ENCODE measurements at places on chromosomes 1 and 21. TPM values are rescaled to one million over a fixed set of nuclear protein-coding genes. Genes with fewer than 3 reads are reported as not detected.

- DNase-seq: no peak
Observed at GRCh38 chr1:18190598-18190997, 83.0 kb downstream of the IGSF21 start.

DNA sequence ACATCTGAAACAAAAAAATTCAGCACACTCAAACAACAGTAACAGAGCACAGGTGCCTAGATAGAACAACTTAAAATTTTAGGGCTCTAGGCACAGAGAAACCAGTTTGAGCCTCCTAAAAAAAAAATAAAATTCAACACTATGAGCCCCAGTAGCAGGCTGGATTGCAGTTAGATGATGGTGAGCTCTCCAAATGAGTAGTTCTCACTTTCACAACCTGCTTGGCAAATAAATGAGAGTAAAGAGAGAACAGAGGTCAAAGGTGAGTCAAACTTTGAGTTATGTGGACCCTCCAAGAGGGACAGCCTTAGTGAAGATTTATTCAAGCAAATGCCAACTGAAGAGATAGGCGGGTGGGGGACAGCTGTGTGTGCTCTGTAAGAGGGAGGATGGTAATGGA is 3.6 kb downstream of the BEND5 start:
- DNase-seq: no peak

DNA sequence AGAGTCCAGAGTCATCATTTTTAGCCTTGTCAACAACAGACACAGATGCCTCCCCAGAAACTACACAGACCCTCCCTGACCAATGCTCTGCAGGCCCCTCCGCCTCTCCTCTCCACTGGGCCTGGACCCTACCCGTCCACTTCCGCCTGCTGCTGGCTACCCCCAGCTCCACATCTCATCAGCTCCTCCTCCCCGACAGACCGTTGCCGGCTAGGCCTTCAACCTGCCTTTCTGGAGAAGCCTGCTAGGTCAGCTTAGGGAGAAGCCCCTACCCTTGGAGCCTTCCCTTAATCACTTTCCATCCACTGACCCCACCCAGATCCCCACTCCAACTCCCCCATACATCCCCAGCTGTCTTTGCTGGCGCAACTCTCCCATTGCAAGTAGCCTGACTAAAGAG is 1.4 kb downstream of the TRIM17 start:
- no peak for DNase-seq

DNA sequence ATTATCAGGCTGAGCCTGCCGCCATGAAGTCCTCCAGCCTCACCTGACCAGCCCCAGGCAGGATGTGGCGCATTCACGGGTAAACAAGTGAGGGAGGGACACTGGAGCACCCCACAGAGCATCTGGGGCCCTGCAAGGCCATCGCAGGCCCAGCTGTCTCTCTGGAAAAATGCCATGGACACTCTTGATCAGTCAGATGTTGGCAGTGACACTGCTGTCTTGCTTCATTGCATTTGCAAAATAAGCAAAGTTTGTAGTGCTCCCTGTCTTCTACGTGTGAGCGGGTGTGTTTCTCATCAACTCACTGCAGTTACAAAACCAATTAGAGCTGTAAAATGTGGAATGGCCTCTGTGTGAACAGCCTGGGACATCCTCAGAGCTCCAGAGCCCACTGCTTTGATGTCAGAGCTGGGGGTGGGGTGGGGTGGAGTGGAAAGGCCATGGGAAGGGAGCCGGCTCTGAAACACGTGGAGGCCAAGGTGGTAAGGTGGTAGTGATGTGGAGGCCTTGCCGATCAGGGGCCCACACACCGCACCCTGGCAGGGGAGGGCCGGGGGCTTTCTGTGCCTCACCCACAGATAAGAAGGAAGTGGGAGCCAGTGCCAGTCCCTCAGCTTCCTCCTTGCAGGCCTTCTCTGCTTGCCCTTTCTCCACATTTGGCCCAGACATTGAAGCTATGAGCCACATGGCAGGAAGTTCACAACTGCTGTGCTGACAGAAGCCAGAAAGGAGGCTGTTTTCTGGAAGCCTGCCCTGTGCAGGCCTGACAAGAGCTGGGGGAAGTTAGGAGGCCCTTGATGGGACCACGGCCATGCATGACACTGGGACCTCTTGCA is 254.9 kb downstream of the RHOU start:
- DNase-seq: peak; percentile 38

DNA sequence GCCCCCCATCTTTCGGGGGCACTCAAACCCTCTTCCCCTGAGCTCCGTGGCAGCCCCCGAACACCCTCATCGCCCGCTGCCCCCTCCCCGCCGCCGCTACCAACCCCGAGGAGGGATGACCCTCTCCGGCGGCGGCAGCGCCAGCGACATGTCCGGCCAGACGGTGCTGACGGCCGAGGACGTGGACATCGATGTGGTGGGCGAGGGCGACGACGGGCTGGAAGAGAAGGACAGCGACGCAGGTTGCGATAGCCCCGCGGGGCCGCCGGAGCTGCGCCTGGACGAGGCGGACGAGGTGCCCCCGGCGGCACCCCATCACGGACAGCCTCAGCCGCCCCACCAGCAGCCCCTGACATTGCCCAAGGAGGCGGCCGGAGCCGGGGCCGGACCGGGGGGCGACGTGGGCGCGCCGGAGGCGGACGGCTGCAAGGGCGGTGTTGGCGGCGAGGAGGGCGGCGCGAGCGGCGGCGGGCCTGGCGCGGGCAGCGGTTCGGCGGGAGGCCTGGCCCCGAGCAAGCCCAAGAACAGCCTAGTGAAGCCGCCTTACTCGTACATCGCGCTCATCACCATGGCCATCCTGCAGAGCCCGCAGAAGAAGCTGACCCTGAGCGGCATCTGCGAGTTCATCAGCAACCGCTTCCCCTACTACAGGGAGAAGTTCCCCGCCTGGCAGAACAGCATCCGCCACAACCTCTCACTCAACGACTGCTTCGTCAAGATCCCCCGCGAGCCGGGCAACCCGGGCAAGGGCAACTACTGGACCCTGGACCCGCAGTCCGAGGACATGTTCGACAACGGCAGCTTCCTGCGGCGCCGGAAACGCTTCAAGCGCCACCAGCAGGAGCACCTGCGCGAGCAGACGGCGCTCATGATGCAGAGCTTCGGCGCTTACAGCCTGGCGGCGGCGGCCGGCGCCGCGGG is 837 bp downstream of the FOXD3 start:
- no peak for DNase-seq

- DNase-seq: no peak
Observed at GRCh38 chr1:193674292-193674944, 488.0 kb upstream of the B3GALT2 start.

- peak; percentile 12 for DNase-seq
Observed at GRCh38 chr1:168656485-168656884, 72.5 kb downstream of the DPT start.

DNA sequence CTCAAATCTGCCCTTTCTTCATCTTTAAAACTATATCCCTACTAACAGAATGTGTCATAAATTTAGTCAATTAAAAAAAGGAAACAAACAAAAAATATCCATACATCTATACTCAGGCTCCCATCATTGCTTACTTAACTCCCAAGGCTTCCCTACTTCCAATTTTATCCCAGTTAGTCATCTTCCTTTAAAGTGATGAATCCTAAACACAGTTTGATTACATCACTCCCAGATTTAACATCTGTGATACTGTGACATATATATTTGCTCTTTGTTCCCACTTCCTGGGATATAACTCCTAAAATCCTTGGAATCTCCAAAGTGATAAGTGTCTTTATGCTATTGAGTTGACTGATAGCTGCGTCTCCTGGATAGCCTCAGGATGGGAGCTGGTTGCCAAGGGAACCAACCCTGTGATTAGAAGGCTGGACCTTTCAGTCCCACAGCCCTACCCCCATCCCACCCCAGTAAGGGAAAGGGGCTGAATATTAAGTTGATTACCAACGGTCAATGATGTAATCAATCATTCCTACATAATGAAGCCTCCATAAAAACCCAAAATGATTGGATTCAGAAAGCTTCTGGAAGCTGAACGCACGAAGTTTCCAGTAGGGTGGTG is 21.6 kb downstream of the GLMN start:
- DNase-seq: peak; percentile 44

- no peak for DNase-seq
Observed at GRCh38 chr1:25091658-25092057, 140.6 kb downstream of the SYF2 start.

DNA sequence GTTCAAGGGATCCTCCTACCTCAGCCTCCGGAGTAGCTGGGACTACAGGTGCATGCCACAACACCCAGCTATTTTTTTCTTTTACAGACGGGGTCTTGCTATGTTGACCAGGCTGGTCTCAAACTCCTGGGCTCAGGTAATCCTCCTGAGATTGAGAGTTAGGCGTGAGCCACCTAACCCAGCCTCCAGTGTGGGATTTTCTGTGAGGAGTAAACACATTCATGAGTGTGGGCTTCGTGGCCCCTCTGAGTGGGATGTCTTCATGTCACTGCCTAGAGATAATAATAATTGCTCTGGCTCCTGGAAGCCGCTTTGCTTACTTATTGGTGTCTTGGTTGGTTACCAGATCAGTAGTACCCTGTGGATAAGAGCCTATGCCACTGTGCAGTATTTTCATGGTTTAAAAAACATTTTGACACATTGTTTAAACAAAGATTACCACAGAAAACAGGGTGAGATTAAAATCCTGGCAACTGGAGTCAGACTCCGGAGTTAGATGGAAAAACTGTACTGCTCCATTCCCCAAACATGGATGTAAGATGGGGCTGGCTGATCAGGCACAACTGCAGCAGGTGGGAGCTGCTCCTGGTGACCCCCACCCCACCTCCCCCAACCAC is 159.1 kb upstream of the RAB4A start:
- DNase-seq: peak; percentile 37

DNA sequence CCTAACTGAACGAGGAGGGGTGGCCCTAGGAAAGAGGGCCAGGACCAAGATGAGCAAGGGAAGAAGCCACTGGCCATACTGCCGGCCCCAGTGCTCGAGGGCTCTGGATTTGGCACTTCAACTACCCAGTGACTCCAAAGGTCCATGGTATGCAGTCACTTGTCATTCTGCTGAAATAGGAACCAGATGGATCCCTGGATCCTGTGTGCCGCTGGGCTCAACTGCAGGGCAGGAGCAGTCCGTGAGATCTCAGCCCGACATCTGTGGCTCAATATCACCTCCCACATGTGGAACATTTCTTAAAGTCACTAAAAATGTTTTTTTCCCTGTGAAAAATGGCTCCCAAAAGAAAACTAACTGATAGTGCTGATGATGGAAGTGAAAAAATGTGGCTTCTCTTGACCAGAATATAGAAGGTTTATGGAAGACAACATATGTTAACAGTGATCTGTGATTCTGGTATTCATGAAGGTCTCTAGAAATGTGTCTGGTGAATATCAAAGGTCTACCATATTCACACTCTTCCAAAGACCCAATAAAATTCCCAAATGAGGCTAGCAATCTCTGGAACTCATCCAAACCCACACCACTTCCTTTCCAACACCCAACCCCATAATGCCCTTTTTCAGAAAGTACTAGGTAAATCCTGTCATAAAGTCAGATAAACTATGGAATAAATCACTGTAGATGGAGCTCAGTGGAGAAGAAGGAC is 24.1 kb downstream of the PAFAH2 start:
- DNase-seq: peak; percentile 27

Gene S100A16
- total RNA-seq: 406 TPM

Gene TRIM17
- 7.0 TPM for total RNA-seq

Gene PDC
- 0.27 TPM for total RNA-seq

Gene SPATA21
- not detected for total RNA-seq

Data from fibroblast of the aortic adventitia (primary cell).